ENCODE measurements at places on chromosomes 12 and 14.
A peak's percentile ranks its signal among the peaks of the same experiment; 100 is the strongest.

- no peak for DNase-seq
Measured at GRCh38 chr14:68417009-68417650, 375.7 kb downstream of the ZFP36L1 start.

DNA sequence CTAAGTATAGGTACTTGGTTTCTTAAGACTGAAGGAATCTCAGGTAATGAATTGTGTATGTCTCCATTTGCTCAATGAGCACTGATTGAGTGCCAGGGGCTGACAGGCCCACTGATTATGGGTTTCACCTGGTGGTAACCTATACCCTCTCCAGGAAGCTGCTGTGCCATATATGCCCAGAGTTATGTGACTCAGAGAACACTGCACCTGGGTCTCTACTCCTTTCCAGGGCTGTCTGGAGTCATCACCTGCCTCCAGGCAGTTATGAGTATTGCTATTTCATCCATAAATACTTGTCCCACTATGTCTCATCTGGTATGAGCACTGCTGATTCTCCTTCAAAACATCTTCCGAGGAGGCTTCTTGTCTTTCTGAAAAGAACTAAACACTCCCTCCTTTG is 692.9 kb downstream of the BCL11B start:
- no peak for DNase-seq

GRCh38 chr12:54329759-54330158 is 4.8 kb downstream of the COPZ1 start:
- DNase-seq: peak; percentile 57

DNA sequence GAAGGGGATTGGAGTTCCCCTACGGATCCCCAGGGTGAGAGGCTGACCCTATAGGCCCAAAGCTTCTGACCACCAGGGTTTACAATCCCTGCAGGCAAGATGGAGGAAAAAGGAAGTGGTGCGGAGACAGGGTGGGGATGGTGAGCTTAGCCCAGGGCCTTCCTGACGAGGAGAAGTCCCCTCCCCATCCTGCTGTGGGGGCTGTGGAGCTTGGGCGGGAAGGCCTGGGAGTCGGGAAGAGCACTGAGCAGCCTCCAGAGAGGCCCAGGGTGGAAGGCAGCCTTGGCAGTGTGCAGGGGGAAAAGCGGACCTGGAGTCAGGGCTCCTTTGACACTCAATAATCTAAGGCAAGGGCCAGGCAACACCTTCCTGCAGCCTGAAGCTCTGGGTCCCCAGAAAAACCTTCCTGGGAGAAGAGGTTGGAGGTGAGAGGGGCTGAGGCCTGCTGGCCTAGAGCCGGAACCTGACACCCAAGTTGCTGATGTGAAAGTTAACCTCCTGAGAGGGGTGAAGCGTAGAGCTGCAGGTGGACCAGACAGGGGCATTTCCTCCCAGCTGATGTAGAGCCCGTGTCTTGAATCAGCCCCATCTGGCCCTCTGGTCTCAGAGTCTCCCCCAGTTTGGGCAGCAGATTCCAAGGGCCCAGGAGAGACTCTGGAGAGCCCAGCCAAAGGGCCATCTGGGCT is 6.0 kb downstream of the HDAC7 start:
- peak; percentile 74 for DNase-seq

Data from H9 (cell line).